ENCODE measurements at places on chromosomes 6 and 20.

- no peak for DNase-seq
These were observed 28.7 kb downstream of the TPX2 start for GRCh38 chr20:31767805-31768204.

- no peak for DNase-seq
These were observed 376.4 kb downstream of the CDH4 start for GRCh38 chr20:61628480-61628879.

DNA sequence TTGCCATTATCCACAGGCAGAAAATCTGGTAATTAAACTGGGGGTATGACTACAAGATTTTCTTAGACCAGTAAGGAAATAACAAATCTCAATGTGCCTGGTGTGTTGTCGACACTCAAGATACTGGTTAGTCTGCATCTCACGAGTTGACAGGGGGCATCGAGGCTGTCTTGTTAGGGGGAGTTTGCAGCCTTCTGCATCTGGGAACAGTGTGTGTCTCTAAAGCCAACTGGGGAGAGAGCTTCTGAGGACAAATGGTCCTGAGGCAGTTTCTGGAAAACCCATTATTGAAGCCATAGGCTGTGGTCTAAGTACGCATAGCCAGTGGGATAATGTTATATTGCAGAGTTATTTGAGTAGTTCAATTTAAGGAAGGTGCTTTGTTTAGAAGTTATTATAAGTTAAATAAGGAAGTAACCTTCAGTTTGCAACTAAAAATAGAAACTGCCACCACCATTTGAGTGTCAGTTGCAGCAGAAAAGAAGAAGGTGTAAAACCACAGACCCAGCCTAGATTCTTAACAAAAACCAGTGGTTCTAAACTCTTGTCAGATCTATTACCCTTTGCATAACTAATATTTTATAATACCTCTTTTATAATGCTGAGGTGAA lies 15.4 kb upstream of the MAPK13 start:
- DNase-seq = no peak

- DNase-seq = no peak
These were observed 46.3 kb upstream of the SRPK1 start for GRCh38 chr6:35967076-35967774.

DNA sequence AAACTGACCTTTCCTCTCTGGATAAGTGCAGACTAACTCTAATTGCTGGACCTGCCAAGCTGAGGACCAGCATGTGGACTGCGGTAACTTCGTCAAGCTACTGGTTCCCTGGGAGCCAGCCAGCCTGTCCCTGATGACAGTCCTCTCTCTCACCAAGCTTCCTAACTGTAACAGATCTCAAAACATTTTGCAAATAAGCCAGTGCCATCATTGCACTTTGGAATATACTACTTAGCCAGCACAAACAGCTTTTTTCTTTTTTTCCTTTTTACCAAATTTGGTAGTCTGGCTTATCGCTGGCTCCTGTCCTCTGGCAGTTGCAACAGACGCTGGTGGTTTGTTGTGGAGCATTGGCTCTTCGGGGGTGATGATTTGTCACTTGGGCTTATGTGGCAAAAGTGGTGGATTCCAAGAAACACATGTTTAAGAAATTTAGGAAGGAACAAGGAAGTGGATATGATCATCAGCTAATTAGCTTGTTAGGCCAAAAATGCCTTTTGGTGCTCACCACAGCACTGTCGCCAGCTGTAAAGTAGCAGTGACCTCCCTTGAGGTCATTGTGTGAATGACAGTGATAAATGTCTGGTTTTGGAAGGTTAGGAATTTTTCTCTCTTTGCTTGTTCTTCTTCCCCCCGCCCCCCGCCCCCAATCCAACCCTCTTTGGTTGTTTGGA lies 171.7 kb downstream of the CLIC5 start:
- peak; percentile 70 for DNase-seq

GRCh38 chr20:23087587-23088251 lies 1.6 kb upstream of the CD93 start:
- peak; percentile 77 for DNase-seq

DNA sequence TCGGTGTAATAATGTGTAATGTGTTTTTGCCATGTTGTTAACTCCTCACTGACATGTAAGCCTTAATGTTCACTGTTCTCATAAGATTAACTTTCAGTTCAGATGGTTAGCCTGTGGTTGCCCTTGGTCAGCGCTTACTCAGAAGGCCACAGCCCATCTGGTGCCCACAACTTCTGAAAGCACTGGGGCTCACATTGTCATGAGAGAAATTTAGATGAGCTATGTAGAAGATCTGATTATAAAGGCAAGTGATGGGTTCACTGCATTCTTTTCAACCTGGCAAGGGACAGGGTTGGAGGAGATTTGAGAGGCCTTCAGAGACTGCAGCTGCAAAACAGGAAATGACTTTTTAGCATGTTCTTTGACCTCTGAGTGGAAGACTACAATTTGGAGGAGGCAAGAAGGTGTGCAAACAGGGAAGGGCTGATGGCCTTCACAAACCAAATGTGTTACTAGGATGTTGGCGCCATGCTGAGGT lies 242.3 kb upstream of the SUPT3H start:
- no peak for DNase-seq

GRCh38 chr6:136541395-136541794 lies 8.8 kb downstream of the MAP7 start:
- no peak for DNase-seq

DNA sequence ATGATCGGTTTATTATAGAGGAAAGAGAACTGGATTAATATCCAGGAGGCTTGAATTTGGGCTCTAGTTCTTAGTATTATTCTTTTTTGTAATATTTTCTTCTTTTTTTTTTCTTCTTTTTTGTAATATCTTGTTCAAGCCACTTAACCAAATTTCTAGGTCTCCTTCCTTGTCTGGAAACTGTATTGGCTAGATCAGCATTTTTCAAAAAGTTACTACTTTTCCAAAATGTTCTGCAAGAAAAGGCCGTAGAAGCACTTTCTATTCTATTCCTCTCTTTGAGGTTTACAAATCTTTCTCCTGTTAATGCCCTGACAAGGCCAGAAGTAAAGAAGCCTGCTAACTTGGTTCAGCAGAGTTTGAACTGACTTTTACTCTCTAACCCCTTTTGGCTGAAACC lies 12.0 kb downstream of the BMP6 start:
- no peak for DNase-seq

- DNase-seq = no peak
These were observed 27.4 kb upstream of the SIM1 start for GRCh38 chr6:100491952-100492670.

DNA sequence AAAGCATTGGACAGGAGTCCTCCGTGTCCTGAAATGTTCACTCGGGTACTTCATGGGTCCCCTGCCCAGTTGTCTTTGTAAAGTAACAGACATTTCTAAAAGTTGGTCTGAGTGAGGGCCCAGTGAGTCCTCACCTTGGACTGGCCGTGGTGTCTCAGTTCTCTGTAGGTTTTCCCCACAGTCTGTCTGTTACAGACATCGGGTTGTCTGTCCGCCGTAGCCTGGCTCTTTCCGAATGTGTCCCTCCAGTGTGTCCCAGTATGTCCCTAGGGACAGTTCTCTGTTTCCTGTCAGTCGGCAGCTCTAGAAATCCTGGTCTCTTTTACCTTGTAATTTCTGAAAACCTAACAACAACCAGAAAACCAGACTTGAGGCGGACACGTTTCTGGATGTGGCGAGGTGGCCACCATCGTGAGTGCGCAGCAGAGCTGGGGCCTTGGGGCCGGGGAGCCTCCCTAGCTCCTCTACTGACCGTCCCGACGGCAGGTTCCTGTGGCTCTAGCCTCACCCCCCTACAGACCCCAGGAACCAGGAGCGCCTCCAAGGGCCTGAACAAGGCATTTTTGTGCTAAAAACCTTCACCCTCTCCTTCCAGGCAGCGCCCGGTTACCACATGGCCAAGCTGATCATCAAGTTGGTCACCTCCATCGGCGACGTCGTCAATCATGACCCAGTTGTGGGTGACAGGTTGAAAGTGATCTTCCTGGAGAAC lies 42.2 kb downstream of the PYGB start:
- DNase-seq = no peak

DNA sequence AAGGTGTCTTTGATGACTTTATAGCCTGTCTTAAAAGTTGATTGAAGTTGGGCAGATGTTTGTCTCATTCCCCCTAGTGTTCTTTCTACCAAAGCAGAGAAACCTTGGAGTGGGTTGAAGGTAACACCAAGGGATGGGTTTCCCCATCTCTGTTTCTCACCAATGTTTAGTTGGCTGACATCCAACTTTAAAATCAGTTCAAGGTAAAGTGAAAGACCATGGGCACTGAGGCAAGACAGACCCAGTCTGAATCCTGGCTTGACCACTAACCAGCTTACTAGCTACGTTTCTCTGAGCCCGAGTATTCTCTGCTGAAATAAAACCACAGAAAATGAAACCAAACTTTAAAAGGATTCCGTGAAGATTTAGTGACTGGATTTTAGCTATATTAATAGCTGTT lies 258.9 kb downstream of the KIF16B start:
- DNase-seq = no peak

DNA sequence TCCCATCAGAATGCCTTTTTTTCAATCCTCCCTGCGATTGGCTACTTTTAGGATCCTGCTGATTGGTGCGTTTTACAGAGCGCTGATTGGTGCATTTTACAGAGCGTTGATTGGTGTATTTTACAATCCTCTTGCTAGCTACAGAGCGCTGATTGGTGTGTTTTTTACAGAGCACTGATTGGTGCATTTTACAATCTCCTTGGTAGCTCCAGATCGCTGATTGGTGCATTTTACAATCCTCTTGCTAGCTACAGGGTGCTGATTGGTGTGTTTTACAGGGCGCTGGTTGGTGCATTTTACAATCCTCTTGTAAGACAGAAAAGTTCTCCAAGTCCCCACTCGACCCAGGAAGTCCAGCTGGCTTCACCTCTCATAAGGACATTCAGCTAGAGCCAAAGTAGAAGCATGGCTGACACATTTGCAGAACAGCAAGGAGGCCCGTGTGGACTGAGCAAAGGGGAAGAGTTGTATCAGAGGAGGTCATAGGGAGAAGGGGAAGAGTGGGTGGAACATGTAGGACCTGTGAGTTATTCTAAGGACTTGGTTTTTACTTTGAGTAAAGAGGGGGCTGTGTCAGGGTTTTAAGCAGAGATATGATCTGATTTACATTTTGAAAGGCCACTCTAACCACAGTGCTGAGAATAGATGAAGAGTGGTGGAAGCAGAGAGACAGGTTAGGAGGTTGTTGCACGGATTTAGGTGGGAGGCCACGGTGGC lies 2.6 kb downstream of the ALDH5A1 start:
- DNase-seq = peak; percentile 15

- DNase-seq = no peak
These were observed 532.1 kb upstream of the JAG1 start for GRCh38 chr20:11205769-11206362.

- no peak for DNase-seq
These were observed 54.8 kb downstream of the GPX5 start for GRCh38 chr6:28580475-28580874.

DNA sequence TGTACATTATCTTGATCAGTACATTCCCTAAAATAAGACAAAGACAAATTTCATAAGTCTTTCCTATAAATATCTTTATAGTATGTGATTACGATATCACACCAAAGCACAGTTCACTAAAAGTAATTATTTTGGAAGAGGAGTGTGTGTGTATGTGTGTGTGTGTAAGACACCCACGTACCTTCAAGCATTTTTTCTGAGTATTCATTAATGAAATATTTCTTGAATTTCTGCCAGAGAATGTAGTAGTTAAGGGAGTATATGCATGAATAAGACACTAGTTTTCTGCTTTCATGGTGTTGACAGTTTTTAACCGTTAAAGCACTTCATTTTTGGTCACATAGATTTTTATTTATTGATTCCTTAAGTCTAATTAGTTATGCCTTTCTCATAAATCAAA lies 36.8 kb downstream of the MANEA start:
- DNase-seq = no peak

DNA sequence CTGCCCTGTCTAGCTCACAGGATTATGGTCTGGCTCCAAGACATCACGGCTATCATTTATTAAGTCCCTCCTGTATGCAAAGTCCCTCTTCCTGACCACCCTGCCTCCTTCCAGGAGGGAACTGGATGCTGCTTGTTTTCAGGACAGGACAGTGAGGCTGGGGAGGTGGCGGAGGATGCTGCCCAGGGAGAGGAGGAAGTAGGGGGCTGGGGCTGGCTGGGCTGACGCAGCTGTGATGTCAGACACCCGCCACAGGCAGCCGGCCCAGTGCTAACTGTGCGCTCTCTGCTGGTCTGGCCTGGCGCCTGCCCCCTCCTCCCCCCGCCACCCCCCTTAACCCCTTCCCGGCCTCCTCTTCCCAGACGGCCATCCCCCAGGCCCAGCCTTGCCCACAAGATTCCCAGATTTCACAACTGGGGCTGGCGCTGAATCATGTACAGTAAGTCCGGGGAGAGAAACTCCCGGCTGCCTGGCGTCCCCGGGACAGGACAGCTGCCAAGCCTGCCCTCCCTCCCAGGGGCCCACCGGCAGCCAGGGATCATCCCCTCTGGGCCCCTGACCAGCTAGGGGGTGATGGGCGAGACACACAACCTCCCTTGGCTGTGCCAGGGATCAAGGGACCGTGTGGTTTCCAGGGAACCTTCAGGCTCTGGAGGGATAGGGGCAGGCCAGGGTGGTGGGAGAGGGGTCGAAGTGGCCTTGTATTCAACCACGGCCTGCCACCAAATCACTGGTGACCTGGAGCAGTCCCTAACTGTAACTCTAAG lies 118.1 kb downstream of the CEBPB start:
- peak; percentile 98 for DNase-seq

GRCh38 chr20:24915440-24915839 lies 33.6 kb upstream of the CST7 start:
- DNase-seq = no peak

DNA sequence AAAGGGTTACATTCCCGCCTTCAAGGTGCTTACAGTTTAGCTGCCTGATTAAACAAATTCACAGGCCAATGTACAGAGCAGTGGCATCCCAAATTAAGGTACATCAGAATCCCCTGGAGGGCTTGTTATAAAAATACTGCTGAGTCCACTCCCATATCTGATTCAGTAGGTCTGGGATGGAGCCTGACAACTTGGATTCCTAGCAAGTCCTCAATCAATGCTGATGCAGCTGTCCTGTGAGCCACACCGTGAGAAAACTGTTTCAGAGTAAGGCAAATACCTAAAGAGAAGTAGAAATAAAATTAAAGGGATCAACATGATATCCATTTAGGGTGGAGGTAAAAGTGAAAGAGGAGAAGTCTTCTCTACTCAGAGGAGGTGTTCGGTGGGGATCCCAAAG lies 16.5 kb downstream of the NHSL1 start:
- no peak for DNase-seq

- peak; percentile 32 for DNase-seq
These were observed 554.1 kb downstream of the PRKN start for GRCh38 chr6:162173466-162173865.

- no peak for DNase-seq
These were observed 880 bp downstream of the ADNP start for GRCh38 chr20:50930139-50930975.

All from suppressor macrophage treated with lipopolysaccharide for 1 hour (primary cell).